ENCODE measurements at places on chromosomes 2 and 18.

DNA sequence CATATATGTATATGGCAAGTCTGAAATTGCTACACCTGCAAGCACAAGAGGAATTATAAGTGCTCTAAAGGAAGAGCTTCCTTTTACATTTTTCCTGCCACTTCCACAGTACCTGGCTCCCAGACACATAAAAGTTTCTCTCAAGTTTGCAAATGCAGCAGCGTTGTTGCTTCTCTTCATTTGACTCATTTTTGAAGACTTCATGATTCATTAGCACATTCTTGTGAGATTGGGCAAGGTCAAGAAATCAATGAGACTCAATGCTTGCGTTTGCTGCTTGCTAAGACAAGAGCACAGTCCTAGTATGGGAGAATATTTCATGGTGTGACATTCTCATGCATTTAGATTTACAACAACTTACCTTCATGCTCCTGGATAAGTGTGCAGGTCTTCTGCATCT, 42.6 kb upstream of the PDCL3 start:
- no peak for DNase-seq

DNA sequence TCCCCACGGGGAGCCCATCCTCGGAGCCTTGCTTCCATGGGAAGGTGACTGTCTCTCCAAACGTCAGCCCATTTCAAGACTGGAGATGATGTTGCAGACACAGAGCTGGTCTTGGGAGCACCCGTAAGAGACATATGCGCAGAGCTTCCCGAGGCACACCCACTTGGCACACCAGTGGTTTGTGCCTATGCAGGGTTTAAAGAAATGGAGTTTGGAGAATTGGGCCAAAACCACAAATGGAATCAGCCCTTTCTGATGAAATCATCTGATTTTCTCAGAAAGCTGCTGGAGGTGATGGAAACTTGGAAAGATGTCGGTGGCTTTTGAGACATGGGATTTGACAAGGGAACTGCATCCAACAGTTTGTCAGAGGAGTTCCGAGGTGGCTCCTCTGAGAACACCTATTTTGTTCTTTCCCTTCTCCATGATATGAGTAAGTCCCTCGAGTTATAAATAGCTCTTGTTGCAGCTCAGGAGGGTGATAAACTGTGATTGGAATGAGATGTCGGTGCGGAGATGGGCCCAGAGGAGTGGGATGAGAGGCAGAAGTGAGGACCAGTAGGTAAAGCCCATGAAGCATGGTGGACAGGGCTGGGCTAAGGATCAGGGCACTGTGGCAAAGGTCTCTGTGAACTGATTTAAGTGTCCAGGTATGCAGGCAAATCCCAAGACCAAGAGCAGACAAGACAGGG, 225.7 kb downstream of the ACKR3 start:
- DNase-seq: no peak

- no peak for DNase-seq
Observed at GRCh38 chr2:162697111-162697510, 141.5 kb downstream of the KCNH7 start.

DNA sequence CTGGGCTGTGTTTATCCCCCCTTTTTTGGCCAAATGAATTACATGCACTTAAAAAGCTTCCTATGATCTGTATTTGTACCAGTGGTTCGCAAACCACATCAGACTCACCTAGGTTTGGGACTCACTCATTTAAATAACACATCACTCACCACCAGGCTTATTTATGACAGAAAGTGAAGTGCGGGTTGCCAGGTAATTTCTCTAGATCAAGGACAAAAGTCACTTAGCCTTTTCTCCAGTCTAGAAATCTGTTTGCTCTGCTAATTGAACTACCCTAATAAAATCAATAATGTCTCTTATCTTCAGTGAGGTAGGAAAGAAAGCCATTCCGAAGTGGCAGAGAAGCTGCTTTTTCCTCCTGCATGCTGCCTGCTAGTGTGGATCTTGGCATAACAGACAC, 88.1 kb upstream of the SLC8A1 start:
- no peak for DNase-seq

DNA sequence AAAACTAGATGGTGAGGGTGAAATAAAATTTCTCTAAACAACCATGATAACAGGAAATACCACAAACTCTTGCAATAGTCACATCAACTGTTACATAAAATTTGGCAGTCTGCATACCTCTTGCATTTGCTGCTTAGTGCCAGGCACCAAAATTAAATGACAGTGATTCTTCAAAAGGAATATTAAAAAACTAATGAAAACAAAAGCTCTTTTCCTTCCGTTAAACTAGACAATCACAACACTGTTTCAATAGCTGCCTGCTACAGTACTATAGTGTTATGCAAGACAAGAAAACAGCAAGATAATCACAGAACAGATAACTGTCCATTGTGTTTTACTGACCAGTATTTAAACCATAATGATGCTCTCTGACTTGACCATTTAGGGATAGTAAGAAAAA, 239.0 kb upstream of the SMAD7 start:
- no peak for DNase-seq

DNA sequence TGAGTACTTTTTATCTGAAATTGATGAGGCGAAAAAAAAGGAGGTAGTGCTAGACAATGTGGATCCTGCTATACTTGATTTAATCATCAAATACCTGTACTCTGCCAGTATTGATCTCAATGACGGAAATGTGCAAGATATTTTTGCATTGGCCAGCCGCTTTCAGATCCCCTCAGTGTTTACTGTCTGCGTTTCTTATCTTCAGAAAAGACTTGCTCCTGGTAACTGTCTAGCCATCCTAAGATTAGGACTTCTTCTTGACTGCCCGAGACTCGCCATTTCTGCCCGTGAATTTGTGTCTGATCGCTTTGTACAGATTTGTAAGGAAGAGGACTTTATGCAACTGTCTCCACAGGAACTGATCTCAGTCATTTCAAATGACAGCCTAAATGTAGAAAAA, 453 bp downstream of the KLHL41 start:
- DNase-seq: no peak

DNA sequence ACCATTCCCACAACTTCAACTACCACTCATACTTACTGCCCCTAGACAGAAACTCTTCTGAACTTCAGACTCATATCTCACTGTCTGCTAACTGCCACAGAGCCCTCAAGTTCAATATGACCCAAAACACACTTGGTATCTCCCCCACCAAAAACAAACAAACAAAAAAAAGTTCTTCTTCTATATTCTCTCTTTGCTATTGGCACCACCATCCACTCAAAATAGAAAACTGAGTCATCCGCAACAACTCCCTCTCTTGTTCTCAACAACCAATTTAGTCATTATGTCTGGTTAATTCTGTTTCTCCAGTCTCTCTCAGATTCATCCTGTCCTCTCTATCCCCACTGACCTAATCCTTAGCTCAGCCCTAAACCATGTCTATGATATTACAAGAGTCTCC, 7.2 kb upstream of the DCTN1 start:
- DNase-seq: no peak

- DNase-seq: no peak
Observed at GRCh38 chr2:235981631-235982030, 186.6 kb downstream of the GBX2 start.

- DNase-seq: no peak
Observed at GRCh38 chr2:184597571-184597991, 748 bp upstream of the ZNF804A start.

DNA sequence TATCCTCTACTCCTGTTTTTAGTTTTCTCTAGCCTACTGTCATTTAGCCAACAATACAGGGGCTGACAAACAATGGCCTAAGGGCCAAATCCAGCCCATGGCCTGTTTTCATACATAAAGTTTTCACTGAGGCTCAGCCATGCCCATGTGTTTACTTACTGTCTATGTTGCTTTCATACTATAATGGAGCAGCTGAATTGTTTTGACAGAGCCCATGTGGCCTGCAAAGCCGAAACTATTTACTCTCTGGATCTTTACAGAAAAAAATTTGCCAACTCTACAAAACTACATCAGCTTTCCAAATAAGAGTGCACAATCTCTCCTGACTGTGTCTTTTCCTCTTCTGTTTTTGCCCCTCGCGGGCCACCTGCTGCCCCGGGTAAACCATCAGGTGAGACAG, 24.0 kb downstream of the LGALSL start:
- DNase-seq: no peak

GRCh38 chr2:144445196-144445595, 74.7 kb downstream of the ZEB2 start:
- DNase-seq: no peak

DNA sequence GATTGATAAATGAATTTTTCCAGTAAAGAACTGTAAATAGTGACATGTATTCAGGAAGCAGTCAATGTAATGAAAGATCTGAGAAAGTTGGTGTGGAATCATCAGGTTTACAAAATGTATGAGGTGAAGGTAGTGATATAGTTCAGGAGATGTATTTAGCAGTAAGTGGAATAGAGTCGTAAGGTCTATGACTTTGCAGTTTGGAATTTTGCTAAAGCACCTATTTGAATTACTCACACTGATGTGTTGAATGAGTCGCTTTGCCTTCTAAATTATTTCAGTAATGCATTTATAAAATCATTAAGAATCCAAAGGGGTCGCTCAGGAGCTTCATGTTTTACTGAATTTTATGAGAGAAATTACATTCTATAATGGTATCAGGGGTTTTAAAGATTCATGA, 713.7 kb downstream of the DSC3 start:
- DNase-seq: no peak
